ENCODE measurements at places on chromosomes 2 and 18.

- no peak for DNase-seq
These were observed 234.8 kb downstream of the CYRIA start for GRCh38 chr2:16430846-16431245.

GRCh38 chr2:202635428-202636212 lies 851 bp downstream of the FAM117B start:
- peak; percentile 62 for DNase-seq

DNA sequence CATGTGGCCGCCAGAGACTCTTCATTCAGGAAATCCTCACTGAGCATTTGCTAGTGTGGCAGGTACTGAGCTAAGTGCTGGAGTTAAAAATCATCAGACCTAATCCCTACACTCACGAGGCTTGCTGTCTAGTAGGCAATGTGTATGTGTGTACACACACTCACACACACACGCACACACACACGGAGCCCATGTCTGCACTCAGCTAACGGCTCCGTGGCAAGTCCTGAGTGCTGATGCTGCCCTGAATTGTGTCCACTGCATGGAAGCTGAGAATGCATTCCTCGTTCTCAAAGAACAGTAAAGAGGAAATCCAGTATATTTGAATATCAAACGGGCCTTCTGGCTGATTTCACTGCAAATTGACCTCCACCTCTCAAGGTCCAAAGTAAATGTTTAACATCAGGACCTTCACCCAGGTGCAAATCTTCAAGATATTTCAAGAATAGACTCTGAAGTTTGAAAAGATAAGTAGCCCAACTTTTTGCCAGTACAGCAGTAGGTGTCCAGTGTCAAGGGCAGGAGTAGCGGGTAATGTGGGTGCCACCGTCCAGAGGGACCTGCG lies 136.1 kb upstream of the TTC39C start:
- DNase-seq: no peak

GRCh38 chr2:238558456-238559099 lies 131.9 kb downstream of the ASB1 start:
- no peak for DNase-seq

DNA sequence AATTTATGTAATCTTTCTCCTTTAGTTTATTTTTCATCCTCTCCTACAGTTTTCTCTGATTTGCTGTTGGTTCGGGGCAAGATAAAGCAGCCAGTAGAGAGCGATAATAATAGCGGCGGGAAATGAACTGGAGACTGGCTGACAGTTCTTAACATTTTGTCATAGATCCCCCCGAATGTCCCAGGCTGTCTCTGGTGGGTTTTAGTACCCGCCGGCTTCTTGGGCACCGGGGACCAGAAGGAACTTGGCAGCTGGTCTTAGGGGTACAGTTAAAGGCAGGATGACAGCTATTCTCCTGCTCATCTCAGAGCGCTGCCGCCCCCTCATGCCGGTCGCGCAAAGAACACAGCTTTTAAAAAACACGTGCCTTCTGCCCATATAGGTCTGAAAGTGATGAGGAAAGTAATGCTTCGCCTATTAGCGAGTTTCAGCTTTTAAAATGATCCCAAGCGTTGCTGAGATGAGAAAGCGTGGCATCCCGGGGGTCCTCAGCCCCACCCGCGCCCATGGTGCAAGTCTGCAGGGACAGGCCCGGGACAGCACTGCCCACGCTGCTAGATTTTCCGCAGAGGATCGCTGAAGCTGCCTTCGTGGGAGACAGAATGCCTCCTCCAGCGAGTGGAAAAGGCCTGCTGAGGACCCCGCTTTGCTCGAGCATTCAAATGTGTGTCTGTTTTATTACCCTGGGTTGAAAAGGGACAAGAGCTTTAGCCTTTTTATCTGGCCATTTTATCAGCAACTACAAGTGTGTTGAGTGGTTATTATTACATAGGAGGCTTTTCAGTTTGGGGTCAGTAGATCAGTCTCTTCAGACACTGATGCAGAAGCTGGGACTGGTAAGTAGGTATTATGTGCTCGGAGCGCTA lies 3.8 kb downstream of the ONECUT2 start:
- DNase-seq: no peak

DNA sequence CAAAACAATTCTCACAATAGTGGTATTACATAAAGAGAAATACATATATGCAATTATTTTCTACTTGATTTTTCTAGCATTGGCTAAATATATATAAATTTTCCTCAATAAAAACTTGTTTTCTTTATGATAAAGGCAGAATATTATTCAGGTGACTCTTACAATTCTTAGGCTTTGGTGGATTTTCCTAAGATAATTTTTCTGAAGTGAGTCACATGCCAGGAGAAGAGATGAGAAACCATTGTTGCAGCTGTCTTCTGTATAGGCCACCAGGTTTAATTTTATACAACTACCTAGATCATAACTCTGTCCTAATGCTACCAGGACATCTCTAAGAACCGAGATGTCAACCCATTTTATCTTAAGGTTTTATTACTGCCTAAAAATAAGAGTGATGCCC lies 552.4 kb upstream of the CDH2 start:
- peak; percentile 52 for DNase-seq

DNA sequence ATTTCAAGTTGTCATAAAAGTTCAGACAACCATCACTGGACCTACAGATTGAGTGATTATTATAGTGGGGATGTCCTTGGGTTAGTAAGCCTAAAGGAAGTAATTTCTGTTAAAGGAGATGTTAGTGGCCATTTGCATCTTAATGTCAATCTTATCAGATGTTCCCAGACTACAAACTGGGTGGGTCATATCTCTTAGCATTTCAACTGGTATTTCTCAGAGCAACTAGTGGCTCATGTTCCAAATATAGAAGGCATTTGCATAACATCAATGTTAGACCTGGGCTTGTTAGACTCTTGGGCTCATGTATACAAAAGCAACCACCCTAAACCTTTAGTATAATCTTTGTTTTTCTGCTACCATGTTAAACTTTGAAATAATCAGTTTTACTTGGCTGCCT lies 17.9 kb downstream of the PLEKHA3 start:
- no peak for DNase-seq

DNA sequence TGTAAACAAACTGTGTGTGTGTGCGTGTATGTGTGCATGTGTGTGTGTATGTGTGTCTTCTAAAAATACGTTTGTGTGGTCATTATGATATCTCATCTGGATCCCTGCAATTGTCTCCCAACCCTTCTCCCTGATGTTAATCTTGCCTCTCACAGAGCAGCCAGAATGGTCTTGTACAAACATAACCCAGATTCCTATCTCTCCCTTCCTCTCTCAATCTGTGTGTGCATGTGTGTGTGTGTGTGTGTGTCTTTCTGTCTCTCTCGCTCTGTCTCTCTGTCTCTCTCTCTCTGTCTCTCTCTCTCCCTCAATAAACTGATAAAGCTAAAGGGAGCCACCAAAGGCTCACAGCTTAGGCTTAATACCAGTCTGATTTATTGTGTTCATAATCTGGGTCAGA lies 210.8 kb downstream of the PAX3 start:
- DNase-seq: no peak

GRCh38 chr2:36912695-36913094 lies 53.6 kb downstream of the STRN start:
- peak; percentile 13 for DNase-seq

DNA sequence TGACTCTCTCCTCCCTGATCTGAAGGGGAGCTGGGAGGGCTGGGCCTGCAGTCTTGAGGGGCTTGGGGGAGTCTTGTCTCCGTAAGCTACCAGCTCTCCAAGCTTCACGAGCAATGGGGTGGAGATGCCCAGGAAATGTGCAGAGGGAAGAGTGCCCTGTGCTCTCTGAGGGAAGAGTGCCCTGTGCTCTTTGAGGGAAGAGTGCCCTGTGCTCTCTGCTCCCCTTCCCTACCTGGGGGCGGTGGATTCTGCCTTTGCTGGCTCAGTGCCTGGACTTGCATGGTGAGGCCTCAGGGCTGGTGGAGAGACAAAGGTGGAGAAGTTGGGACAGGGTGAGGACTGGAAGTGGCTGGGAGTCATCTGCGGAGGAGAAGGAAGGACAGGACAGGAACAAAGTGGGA lies 72.7 kb downstream of the TWIST2 start:
- DNase-seq: no peak

GRCh38 chr2:186319105-186319504 lies 167.0 kb upstream of the ZC3H15 start:
- no peak for DNase-seq

GRCh38 chr2:169849710-169850109 lies 22.5 kb downstream of the UBR3 start:
- no peak for DNase-seq

- peak; percentile 24 for DNase-seq
These were observed 65.4 kb downstream of the TTC21B start for GRCh38 chr2:165888171-165888570.

GRCh38 chr2:2686222-2686621 lies 355.1 kb upstream of the MYT1L start:
- DNase-seq: no peak

- peak; percentile 77 for DNase-seq
These were observed 48.5 kb upstream of the PELI1 start for GRCh38 chr2:64192664-64193105.

- no peak for DNase-seq
These were observed 842.1 kb upstream of the FANCL start for GRCh38 chr2:59083075-59083828.

DNA sequence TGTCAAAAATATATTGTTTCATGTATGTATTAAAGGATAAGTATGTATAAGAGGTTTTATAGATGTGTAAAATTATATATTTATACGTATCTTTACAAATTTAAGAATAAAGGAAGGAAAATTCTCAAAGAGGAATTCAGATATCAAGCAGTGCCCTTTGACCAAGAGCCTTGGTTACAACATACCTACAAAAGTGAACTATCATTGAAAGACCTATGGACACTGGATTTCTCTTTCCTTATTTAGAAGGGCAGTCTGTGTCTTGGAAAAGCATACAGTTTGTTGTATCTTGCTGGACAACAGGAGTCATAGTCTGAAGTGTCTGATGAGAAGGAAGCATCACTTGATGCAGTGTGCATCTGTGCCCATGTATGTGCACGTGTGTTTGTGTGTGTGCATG lies 21.8 kb upstream of the USP40 start:
- no peak for DNase-seq

GRCh38 chr2:232542715-232543467 lies 3.4 kb downstream of the CHRNG start:
- DNase-seq: no peak

DNA sequence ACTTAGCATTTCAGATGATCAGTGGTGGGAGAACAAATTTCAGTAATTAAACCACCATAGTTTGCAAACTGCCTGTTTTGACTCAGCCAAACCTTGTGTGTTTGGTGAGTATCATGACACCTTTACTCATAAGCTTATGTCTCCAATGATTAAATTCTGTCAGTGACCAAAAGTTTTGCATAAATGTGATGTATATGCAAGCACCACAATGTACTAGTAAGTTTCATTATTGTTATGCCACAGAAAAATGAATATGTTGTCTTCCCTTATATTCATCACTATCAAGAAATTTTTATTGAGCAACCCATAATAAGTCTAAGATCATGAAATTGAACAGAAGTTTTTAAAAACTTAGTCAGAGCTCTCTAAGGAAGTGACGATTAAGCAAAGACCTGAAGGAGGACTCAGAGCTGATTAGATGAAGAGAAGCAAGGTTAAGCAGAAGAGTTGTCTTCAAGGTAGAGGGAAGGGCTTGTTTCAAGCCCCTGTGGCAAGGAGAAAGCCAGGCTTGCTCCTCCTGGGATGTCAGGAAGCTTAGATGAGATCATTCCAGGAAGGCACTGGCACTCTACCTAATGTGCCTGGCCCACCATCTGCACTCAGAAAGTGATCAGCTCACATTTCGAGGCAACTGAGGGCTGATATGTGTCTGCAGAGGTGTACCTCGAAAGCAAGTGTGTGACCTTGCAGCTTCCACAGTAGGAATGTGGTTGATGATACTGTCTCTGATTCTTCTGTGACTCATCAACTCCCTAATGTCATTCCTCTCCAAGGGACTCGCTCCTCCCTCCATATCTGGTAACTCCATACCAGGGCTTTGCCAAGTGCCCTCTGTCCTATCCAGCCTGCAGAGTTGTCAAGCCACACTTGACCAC lies 54.7 kb downstream of the KCTD18 start:
- peak; percentile 62 for DNase-seq

DNA sequence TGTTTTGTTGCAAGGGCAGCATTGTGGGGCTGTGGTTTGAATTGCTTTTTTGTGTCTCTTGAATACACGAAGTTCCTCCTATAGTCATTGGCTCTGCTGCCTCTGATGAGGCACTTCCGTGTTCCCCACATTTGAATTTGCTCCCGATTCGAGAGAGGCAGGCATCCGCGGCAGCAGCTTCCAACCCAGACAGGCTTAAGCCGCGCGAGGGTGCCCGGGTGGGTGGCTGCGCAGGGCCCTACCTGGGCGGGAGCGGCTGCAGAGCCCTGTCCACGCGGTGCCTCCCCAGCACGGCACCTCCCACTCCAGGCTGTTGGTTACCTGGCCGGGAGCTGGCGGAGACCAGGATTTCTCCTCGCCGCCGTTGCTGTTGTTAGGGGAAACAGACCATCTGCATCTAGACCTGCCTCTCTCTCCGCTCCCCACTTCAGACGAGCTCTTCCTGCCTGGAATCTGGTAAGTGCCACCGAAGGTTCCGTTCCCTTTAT lies 151.3 kb downstream of the NEDD4L start:
- no peak for DNase-seq

GRCh38 chr2:42309366-42309765 lies 51.7 kb downstream of the COX7A2L start:
- no peak for DNase-seq

GRCh38 chr2:64918220-64918886 lies 70.8 kb upstream of the SLC1A4 start:
- no peak for DNase-seq

DNA sequence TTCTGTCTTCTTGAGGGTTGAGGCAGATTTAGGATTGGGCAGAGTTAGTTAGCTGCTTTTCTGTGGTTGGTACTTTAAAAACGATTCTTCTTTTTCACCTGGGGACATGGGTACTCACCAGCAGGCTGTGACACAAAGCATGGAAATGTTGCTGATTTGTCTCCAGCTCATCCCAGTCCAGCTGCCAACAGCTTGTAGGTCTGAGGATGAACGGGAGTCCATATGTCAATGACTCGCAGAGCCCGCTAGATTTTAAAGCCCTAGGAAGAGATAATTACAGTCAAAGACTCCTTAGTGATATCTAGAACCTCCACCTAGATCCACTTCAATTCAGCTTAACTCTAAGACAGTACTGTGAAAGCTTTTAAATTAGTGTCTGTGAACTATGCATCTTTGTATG lies 20.8 kb downstream of the DOK1 start:
- DNase-seq: no peak

DNA sequence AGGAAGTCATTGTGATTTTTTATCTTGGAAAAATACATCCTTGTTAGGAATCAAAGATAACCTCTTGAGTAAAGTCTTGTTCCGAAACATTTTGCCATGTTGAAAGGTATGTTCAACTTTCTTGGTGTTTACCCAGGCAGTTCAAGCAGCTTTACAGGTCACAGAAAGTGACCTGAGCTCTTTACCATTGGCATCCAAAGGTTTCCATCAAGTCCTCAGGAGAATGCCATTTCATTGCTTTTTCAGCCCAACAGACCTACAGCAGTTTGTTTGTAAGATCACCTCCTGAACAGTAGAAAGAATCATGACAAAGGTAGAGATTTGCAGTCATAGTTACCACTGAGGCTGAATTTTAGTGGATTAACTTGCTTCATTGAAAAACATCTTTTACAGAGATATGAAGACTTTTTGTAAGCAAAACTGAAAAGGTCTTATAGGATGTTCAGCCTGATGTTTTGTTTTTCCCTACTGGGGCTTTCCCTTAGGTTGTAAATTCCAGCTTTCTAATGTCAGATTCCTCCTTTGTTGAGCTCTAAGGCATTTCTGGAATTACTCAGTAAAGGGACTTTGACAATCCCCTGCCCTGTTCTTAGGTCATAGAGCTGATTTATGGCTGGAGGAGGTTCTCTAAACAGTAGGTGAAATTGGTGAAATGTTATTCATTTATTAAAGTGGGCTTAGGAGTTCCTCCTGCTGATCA lies 236.8 kb upstream of the RBMS1 start:
- DNase-seq: no peak

- no peak for DNase-seq
These were observed 17.2 kb upstream of the LYPD6B start for GRCh38 chr2:149021271-149021719.
